ENCODE measurements at places on chromosomes 7 and 10.

- DNase-seq: no peak
Observed at GRCh38 chr7:78993341-78993740, 460.1 kb downstream of the MAGI2 start.

GRCh38 chr10:92742331-92743228, 52.8 kb downstream of the HHEX start:
- no peak for DNase-seq

DNA sequence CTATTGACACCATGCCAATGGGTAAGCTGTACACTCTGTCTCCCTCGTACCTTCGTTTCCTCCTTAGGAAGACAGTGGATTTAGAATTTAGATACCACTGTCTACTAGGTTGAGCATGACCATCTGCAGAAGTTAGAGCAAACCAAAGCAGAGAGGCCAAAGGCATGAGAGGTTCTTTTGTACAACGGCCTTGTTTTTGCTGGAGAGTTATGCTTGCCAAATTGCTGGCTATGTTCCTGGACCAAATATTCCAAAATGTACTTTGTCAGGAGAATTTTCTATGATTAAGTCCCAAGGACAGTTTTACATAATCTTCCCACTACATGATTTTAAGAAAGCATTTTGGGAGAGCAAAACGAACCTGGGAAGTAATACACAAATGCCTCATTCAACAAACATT, 47.9 kb upstream of the PLCE1 start:
- DNase-seq: peak; percentile 60

DNA sequence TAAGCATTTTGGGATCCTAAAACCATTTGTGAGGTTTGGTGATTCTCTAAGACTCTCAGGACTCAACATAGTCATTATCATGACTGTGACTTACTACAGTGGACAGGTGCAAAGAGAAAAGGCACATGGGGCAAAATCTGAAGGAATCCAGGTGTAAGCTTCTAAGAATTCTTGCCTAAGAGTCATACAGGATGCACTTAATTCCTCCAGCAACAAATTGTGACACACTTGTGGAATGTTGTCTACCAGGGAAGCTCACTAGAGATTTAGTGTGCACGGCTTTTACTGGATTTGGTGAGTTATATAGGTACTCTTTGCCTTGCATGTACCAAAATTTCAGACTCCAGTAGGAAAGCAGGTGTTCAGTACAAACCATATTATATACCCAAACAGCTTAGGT, 47.9 kb downstream of the WAC start:
- no peak for DNase-seq

DNA sequence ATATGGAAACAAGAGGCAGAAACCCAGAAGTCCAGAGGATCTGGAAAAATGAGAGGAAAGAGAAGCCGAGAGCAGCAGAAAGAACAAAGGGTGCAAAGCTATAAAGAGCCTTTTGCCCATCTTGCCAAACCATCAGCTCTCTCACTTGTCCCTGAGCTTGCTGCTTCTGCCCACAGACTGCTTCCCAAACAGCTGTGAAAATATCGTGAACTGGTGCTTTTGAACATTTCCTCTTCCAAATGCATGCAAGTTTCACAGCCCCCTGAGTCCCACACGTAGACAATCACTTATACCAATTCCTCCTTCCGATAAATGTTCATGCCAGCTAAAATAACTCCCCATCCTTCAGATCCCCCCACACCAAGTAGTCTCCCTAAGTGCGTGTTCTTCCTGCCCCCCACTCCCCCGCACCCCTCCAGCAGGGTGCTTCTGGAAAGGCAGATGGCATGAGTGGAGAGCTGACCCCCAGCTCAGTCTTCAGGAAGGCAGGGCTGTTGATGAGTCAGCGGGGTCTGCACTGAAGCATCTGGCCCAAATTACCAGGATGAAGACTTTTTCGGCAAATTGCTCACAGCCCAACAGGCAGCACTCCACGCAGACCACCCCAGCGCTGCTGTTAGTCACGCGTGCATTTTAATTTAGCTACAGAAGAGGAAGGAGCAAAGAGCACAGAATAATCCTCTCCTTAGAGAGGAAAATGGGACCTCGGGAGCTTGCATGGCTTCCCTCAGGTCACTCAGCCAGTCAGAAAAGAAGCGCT, 76.1 kb upstream of the KCNMA1 start:
- DNase-seq: no peak

DNA sequence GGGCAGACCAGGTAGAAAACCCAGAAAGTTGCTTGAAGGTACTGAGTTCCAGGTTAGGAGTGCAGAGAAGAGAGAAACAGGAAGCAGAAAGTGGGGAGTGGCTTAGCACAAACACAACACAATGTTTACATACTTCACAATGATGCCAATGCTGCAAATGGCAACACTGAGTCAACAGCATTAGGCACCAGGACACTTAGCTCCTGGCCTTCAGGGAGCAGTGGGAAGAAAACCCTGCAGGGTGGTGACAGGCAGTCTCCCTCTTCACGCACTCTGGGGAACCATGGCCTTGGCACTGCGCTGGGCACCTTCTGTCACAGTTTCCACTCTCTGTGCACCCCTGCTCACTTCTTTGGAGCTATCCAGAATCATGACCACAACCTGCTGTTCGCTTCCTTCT, 7.3 kb downstream of the ICA1 start:
- DNase-seq: no peak

DNA sequence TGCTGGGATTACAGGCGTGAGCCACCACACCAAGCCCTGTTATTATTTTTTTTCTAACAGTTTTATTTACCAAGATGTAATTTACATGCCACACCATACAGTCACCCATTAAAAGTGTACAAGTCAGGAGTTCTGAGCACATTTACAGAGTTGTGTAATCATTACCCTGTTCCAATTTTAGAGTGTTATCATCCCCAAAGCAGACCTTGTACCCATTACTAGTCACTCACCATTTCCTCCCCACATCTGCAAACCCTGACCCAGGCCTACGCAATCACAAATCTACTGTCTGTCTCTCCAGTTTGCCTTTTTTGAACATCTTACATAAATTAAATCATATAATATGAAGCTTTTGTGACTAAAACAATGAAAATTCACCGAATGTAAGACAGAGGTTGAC, 402.9 kb upstream of the FOXK1 start:
- no peak for DNase-seq

DNA sequence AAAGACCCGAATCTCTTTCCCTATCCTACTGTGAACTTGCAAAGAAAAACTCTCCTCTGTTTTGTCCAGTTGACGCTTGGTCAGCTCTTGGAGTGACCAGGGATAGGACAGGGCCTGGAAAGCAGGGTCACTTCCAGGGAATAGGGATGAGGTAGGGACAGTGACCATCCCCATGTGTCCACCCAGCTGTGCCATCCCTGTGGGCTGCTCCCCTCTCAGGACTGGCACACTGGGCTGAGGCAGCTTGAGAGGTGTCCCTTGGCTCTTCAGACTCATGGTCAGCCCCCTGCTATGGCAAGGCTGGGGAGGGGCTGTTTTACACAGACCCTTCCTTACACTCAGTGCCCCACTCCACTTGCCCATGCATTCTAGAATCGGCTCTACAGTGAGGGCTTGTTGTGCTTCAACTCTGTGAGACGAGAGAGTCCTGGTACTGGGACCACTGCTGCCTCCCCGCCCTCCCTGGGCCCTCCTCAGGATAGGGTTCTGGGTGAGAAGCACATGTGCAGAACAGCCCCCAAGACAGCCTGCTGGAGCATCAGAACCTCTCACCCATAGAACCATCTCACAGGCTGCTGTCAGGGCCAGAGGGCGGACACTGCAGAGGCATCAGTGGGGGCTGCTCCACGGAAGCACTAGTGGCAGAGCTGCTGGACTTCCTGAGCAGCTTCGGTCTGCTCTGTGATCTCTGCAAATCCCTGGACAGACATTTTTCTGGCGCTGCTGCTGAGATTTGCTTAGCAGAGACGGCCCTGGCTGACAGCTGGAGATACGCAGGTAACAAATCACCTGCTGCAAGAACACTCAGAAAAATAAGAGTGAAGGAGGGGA, 202.8 kb upstream of the CXCL12 start:
- no peak for DNase-seq

DNA sequence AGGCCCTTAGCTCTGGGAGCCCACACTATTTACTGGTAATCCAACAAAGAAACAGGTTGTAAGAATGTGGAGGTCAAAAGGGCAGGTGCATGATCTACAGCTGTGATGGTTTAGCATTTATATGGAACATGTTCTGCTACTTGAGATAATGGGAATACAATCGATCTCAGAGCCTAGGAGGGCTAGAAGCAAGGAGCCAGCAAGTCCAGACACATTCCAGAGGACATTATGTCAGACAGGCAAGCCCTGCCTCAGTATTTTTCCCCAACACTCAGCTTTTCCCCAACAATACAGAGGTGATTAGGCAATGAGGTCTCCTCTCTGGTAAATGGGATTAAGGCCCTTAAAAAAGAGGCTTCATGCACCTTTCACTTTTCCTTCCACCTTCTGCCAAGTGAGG, 21.4 kb upstream of the GNAT3 start:
- DNase-seq: peak; percentile 13

- DNase-seq: no peak
Observed at GRCh38 chr10:76523246-76523645, 1091.8 kb downstream of the LRMDA start.

GRCh38 chr7:86981127-86981526, 78.3 kb downstream of the ELAPOR2 start:
- no peak for DNase-seq

DNA sequence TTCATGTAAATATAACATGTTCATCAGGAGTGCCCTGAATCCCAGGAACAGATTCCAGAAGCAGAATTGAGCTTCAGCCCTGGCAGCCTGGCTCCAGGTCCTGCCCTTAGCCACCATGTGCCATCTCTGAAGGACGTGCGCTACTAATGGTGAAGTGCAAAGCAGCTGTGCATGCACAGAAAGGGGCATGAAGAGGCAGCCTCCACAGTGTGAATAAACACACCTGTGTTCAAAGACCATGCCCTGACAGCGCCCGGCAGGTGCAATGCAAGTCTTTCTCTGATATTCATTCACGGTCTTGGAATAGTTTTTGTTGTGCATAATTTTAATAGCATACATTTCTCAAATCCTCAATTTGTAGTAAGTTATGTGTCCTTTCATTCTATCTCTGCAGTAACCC, 250.4 kb upstream of the TCERG1L start:
- no peak for DNase-seq

GRCh38 chr10:114652402-114653368, 5.4 kb downstream of the ABLIM1 start:
- DNase-seq: no peak

GRCh38 chr10:3805791-3806461, 20.9 kb upstream of the KLF6 start:
- peak; percentile 96 for DNase-seq

GRCh38 chr7:114402876-114403635, 11.6 kb upstream of the FOXP2 start:
- DNase-seq: no peak

DNA sequence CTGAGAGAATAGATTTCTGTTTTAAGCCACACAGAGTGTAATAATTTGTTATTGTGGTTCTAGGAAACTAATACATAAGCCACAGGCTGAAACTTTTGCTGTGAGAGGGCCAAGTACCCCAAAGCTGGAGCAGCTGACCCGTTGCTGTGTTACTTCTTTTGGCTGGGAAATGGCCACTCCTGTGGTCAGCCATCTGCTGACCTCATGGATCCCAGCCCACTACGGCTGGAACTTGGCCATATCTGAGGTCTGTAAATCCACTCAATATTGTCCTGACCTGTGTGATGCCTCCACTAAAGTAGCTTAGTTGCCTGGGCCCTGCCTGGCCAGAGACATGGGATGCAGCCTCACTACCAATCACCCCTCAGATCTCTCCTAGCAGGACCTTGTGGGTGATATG, 17.4 kb upstream of the LOXL4 start:
- no peak for DNase-seq

DNA sequence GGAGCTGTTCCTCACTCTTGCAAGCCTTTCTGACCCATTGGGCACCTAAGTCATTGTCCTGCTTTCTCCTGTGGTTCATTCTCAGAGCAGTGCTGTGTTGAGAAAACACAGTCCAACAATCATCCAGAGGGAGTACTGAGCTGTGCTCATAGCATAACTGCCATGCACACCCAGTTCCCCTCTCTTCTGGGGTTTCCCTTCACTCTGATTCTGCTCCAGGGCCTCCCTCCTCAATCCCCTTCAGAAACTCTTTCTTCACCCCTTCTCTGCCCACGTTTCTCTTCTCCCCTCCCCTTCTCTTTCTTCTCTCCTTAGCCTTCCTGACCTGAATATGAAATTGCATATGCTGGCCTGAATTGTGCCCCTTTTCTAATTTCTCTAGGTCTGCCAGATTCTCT, 155.8 kb downstream of the AOAH start:
- DNase-seq: no peak

- DNase-seq: no peak
Observed at GRCh38 chr10:122894261-122894944, 15.0 kb upstream of the FAM24B start.

DNA sequence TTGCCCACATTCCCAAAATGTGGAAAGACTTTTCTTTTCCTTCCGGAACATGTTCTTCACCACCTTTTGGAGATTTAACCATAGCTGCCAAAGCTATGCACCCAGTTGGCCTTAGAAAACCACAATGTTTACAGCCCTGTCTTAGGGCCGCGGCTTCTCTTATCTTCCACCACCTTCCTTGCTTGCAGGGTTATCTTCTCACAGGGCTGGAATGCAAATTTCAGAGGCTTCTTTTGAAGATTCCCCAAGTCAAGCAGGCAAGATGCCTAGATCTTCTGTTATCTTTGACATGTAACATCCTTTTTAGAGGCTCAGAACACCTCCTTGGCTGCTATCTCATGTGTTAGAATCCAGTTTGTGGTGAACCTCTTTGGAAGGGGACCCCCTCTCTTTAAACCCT, 11.1 kb downstream of the KCTD7 start:
- no peak for DNase-seq

DNA sequence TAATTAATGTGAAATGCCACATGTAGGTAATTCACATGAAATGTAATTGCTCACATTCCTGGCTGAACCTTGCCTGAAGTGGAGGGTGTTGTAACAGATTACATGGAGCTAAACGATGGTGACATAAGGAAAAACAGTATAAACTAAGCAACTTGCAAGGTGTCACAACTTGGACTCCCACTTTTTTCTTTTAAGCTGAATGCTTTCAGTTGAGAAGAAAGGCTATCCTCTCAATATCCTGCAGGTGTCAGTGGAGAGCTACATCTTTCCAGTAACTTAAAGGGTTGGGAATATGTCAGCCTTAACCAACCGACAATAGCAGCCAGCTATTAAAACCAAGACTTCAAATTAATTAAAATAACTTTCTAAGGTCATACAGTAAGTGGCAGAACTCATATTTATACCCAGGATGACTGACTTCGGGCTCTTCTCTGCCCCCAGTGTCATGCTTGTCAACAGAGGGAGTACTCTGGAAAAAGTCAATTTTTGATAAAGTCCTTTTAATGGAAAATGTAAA, 33.7 kb downstream of the NRBF2 start:
- peak; percentile 66 for DNase-seq

- no peak for DNase-seq
Observed at GRCh38 chr7:70634071-70634470, 497.9 kb upstream of the GALNT17 start.

- DNase-seq: peak; percentile 57
Observed at GRCh38 chr10:90968328-90969081, 47.6 kb upstream of the ANKRD1 start.

Data from stromal cell of bone marrow (primary cell).